Stimulated activated CD4-positive, alpha-beta T cell treated with anti-CD3 and anti-CD28 coated beads, TNF-alpha, amount 100 ng/mL, for 4 hours (primary cell): ENCODE measurements at places on chromosomes 2 and 18.

- DNase-seq, result no peak
Measured at GRCh38 chr2:204738721-204739120, 193.4 kb downstream of the PARD3B start.

DNA sequence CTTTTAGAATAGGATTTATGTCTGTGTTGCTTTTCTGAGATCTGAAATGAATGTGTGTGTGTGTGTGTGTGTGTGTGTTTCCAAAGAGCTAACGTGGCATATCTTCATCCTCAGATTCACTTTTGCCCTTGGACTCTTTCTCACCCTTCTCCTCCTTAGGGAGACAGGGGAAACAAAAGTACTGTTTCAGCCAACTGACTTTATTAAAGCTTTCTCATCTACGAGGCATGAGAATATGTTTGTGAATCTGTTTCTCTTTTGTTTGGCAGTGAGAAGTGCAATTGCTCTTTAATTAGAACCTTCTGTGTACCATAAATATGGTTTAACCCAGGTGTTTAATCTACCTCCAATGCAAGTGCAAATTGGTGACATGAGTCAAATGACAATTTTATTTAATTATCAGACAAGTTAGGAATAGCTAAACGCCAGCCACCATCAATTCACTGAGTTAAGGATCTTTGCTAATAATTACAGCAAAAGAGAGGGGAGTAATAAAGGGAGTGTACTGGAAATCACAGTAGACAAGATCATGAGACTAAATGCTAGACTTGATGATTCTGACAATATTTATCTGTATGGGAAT lies 186.4 kb upstream of the COL3A1 start:
- DNase-seq, result no peak

- DNase-seq, result no peak
Measured at GRCh38 chr18:8705238-8705960, at the start of gene MTCL1. Gene MTCL1, plus strand, starts transcription at chr18:8705556. Its CDS starts 105 bp downstream, at chr18:8705661.

- no peak for DNase-seq
Measured at GRCh38 chr18:69447886-69448285, 47.2 kb downstream of the DOK6 start.

- no peak for DNase-seq
Measured at GRCh38 chr2:136305517-136306192, 187.7 kb upstream of the CXCR4 start.

DNA sequence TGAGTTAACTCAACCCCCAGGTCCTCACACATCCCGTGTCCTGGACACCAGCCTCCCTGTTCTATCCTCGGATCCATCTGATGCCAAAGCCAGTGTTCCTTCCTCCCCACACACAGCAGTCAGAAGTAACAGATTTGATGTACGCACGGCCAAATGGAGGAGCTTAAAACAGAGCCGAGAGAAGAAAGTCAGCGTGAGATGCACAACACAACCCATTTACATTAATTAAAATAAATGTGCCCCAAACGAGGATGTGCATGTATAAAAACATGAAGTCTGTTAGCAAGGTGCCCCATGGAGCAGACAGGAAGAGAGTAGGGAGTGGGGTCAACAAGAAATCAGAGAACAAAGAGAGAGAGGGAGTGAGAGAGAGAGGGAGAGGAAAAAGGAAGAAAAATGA lies 191.2 kb downstream of the HAUS1 start:
- no peak for DNase-seq

GRCh38 chr2:187826023-187826422 lies 271.8 kb upstream of the TFPI start:
- DNase-seq, result no peak

DNA sequence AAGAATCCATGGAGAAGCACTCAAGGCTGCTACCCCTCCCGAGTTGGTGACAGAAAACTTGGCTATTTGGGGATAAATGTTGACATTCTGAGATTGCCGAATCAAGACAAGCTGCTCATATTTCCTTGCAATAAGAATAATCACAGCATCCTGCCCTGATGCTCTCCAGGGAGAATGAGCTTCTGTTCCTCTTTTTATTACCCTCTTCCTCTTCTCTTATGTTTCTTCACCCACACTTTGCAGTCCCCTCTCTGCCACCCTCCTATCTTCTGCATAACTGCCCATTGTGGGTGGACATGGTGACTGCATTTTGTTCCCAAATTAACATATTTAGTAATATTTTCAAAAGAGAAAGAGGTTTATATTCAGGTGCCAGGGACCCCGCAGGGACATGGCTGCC lies 11.9 kb upstream of the MSGN1 start:
- DNase-seq, result no peak

- no peak for DNase-seq
Measured at GRCh38 chr2:236859908-236860307, 225.8 kb upstream of the COPS8 start.

DNA sequence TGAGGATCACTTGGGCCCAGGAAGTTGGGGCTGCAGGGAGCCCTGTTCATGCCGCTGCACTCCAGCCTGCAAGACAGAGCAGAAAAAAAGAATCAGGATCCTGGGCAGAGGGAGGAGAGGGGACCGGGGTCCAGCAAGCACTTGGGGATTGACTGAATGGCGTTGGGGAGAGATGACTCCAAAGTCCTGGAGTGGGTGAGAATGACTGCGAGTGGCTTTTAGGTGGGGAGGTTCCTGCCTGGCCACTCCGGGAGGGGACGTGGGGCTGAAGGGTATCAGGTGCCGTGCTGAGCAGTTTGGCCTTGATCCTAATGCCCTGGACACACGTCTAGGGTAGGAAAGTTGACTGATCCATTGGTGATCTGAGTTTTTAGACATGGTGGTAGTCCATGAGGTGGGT lies 3.5 kb upstream of the NFATC1 start:
- no peak for DNase-seq

DNA sequence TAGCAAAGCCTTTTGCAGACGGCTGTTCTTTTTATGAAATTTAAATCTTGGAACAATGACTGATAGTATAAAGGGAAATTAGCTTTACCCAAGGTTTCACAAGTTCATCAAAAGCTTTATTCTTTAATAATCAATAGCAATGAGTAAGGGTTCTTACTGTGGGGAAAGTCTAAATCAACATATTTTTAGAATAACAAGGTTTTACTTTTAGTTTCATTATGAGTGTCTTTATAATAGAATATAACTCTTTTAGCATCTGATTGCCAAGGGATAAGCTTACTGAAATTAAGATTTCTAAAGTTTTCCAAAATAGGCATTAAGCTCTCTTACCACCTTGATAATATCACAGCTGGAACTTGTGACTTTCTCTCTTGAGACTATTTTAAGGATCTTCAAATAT lies 1489.7 kb downstream of the LRP1B start:
- no peak for DNase-seq

DNA sequence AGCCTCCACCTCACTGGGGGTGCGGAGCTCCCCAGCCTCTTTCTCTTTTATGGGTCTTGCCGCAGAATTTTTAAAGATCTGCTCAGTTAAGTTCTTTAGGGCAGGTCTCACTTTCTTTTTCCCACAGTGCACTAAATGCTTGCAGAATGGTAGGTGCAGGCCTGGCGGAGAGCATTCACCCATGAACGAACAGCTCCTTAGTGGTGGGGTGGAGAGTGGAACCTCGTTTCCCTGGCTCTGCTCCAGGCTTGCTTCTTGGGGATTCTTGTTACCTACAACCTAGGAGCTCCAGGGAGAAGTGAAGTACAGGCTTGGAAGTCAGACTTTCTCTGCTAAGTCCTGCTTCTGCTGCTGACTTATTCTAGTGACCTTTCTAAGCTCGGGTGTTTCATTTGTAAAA lies 70.3 kb upstream of the PXDN start:
- no peak for DNase-seq

GRCh38 chr2:149727927-149728326 lies 140.4 kb upstream of the MMADHC start:
- DNase-seq, result no peak

DNA sequence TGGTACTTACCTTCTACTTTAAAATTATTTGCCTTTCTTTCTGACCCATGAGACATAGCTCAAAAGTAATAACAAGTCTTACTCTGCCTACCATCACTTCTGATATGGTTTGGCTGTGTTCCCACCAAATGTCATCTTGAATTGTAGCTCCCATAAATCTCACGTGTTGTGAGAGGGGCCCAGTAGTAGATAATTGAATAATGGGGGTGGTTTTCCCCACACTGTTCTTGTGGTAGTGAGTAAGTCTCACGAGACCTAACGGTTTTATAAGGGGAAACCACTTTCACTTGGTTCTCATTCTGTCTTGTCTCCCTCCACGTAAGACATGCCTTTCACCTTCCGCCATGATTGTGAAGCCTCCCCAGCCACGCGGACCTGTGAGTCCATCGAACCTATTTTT lies 47.5 kb downstream of the GALNT3 start:
- no peak for DNase-seq

- no peak for DNase-seq
Measured at GRCh38 chr18:62828091-62828640, 112.8 kb downstream of the PHLPP1 start.

DNA sequence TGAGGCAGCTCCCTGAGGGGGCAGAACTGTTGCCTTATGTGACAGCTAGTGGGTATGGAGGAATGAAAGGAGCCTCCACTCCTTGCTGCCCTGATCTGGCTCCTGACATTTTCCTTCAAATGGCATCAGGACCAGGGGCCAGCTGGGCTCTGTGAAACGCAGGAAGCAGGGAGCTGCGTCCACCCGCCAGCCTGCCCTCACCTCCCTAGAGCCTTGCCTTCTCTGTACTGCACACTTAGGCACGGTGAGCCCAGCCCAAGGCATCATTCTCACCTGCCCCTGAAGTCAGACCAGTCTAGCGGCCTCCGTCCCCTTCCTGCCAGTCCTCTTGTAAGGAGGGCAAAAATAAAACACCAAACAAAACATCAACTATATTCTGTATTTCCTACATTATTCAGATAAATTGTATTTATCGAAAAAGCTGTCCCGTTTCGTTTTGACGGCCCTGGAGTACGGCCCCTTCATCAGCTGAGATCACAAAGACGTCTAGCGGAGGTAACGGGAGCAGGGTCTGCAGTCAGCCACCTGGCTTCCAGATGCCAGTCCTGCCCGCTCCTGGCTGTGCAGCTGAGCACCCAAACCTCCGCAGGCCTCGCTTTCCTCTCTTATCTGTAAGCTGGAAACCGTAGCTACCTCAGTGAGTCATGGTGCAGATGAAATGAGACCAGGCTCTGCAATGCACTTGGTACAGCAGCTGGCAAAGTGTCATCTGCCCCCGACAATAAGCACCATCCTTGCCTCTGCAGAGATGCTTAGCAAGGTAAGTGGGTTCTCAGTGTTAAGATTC lies 6.9 kb upstream of the CTDP1 start:
- no peak for DNase-seq

DNA sequence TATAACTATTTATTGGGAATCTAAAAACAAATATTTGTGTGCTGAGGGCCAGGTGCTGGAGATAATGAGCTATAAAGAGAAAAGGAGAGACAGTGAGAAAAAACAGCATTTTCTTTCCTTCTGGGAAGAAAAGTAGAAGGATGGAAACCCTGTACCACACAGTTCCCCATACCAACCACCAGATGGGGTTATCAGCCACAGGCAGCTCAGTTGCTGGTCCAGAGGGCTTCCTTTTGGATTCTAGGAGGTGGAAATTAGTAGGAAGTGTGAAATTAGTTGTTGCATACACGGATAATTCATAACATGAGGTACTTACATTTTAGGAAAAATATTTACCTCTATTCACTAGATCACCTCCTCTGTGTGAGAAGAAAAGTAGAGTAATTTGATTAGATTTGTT lies 237.0 kb upstream of the FOSL2 start:
- no peak for DNase-seq

DNA sequence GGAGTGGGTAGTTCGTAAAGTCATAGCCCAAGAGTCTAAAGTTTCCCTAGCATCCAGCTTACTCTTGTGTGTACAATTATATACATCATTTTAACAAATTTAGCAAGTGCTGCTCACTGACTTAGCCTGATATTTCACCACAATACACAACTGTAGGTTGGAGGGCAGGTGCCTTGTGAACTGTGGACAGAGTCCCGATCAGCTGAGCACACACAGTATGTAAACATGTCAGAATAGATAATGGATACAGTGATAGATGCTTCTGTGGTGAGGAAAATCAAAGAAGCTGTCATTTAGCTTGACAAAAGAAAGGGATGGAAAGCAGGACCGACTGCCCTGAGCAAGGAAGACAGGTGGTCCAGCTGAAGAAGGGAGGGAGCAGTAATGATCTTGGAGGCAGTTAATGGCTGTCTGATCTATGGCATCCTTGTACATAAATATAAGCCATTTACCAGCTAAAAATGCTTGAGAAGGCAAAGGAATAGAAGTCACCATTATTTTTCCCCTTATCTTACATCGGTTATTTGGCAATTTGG lies 372.8 kb upstream of the UBE2E3 start:
- no peak for DNase-seq

DNA sequence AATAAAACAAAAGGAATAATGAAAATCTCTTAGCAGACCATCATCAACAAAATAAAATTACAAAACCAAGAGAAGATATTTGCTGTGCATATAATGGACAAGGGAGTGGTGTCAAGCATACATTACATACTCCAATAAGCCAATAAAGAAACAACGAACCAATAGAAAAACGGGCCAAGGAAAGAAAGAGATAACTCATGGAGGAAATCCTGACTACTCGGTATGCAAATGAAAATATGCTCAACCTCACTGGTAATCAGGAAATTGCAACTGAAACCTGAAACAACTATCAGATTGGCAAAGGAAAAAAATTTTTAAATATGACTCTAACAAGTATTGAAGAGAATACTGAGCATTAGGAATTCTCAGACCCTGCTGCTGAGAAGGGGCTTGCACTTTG lies 84.7 kb downstream of the BCL2 start:
- no peak for DNase-seq

DNA sequence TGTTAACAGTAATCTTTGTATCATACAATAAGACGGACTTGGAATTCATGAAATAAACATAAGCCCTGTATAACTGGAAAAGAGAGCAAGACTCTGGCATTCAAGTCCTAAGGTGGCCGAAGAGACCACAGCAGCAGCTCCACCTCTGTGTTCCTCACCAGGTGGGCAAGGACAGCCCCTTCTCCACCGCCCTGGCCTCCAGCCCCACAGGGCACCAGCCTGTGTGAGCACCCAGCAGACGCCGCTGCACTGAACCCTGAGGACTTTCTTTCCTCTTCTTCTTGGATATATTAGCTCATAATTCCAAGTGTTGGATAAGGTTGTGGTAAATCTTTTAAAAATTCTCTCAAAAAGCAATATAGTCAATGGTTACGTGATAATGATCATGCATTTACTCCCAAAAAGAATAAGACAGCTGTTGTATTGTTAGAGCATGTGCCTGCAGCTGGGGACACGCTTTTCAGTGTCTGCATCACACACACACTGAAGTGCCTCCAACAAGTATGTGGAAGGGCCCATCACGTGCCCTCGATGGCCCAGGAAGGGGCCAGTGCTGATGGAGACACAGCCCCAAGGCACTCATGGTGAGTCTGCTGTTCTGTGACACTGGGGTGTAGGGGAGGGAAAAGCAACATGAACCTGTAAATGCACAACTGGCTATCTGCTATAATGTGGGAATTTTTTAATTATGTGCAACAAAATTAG lies 26.8 kb downstream of the FAM178B start:
- DNase-seq, result no peak

DNA sequence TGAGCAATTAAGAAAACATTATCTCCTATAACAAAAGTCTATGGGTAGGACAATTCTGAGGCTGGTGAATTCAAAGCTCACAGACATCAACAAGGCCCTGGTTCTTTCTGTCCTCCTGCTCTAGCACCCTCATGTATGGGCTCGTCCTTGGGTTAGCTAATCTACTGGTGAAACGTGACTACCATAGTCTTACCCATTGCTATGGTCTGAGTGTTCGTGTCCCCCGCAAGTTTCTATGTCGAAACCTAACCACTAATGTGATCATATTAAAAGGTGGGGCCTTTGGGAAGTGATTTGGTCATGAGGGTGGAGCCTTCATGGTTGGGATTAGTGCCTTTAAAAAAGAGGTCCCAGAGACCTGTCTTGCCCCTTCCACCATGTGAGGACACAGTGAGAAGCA lies 564.7 kb downstream of the TNS1 start:
- no peak for DNase-seq
